Cortex of kidney (tissue), 1 donor: ENCODE measurements at places on chromosomes 12 and 14.

DNA sequence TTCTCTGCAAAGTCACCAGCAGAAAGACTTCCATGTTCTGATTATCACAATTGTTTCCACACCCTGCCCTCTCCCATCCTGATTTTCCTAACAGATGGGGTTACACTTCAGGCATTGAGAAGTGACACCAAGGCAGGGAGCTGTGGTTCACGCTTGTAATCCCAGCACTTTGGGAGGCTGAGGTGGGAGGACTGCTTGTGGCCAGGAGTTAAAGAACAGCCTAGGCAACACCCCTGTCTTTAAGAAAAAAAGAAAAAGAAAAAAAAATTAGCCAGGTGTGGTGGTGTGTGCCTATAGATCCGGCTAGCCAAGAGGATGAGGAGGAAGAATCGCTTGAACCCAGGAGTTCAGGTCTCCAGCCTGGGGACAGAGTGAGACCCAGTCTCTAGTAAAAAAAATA lies 5.2 kb downstream of the PPP1CC start:
- DNase-seq, result no peak

GRCh38 chr12:124422570-124423523 lies 128.0 kb downstream of the RFLNA start:
- peak; percentile 36 for DNase-seq

DNA sequence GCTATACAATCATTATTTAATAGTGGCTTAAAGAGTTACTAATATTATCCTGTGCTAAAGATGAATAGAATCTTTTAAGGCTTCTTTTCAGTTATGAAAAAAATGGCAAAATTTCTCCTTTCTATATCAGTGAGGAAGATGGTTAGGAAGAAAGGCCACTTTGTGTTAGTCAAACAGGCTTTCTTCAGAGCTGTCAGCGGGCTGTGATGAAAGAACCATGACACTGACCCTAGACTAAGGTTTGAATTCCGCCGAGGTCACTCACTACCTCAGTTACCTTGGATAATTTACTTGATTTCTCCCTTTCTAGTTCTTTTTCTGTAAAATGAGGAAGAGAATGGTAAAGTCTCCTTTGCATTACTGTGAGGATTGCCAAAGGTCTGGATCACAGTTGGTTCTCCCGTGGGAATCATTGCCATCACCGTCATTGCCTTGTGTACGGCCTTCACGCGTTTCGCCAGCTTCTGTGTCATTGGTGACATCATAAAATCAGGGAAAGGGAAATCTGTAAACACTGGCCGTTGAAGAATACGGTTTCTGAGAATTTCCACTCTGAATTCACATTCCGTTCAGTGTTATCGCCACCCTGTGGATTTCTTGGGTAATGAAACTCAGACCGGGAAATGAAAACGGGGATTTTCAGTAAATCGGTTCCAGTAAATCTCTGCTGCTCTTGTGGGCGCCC lies 26.7 kb upstream of the YBX3 start:
- no peak for DNase-seq

DNA sequence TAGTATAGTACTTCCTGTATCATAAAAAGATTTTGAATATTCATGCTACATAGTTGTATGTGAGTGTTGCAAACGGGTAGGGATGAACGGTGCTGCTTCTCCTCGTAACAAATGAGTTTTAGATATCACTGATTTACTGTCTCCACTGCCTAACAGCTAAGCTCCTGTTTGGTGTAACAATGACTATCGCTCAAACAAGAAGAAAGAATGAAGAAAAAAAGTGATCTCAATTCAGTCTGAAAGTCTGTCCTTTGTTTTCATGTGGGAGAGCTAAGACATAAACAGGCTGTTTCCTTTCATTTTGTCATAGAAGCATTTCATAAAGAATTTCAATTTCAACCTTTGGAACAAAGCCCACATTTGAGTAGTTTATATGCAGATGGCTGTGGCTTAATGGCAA lies 26.1 kb upstream of the RTRAF start:
- DNase-seq, result no peak

DNA sequence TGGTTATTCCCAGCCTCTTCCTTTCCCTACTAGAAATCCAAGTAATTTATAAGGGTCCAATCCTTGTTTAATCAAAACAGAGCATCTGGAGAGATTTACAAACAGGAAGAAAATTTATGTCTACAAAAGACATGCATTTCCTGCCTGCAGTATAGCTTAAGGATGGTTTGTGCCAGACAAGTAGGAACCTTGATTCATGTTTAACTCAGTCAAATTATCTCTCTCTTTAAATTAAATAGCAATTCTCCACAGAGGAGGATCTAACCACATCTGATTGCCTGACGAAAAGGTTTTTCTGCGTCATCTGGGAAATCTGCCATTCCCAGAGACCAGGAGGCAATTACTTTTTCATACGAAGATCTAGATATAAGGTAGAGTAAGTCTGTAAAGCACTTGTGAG lies 105.2 kb downstream of the ZFC3H1 start:
- no peak for DNase-seq

GRCh38 chr12:111450676-111451075 lies 45.0 kb downstream of the SH2B3 start:
- DNase-seq, result no peak

DNA sequence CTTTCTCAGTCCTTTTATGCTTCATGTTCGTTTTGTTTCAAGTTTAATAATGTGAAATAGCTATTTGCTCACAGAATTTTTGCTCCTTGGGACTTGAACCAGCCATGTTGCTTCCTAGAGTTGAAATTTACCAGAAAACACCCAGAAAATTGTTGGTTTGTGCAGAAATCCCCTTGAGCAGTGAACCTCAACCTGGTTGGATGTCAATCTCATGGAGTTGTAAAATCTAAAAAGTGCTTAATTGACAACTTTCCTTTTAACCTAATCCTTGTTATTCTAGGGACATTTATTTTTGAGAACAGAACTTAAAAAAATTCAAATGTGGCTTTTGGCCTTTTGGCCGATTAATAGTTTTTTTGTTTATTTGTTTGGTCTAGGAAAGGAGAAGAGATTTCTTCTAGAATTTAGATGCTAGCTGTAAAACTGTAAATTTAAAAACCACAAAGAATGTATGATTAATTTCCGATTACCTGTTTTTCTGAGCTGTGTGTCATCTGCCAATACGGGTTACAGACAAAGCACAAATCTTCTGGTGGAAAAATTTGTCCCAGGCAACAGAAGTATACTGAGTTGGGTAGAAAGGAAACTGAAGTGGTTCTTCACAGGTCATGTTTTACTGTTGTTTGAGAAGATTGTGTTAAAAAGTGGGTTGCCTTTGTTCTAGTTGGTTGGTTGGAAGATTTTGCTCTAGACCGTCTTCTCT lies 154.4 kb downstream of the FUT8 start:
- no peak for DNase-seq

GRCh38 chr12:131854861-131855476 lies 26.8 kb downstream of the MMP17 start:
- DNase-seq, result no peak

- DNase-seq, result no peak
These were observed 1191.0 kb upstream of the TMEM132C start for GRCh38 chr12:127075981-127076380.

DNA sequence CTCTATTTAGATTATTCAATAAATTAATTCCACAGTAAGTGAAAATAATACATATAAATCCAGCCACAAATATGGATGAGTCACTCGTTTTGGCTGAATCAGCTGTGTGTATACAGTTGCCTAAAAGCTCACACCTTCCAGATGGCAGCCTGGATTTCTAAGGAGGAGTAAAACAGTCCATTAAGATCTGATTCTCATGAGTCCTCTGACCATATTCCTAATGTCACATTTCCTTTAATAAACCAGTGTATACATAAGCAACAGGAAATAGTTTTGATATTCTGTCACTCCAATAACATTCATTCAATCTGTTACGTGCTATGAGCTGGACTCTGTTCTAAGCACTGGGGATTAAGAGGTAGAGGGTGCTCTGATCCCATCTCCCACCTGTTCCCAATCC lies 21.8 kb downstream of the MDM1 start:
- no peak for DNase-seq

DNA sequence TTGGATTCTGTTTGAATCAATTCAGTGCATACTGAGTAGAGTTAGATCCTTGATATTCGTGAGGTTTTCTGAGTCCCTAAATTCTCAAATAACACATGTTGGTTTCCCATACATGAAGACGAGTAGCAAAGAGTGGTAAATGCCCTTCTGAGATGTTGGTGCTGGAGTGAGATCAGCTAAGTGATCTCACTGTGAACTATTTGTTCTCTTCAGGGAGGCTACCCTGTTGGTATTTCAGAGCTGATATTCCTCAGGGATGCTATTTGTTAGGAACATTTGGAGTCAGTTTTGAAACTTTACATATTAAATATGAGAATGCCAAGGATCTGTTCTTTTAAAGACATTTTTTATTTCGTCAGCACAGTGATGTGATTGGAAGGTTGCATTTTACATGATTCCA lies 54.7 kb downstream of the SUSD6 start:
- DNase-seq, result no peak

- DNase-seq, result no peak
These were observed 126.5 kb upstream of the CCND2 start for GRCh38 chr12:4147031-4147481.

- no peak for DNase-seq
These were observed 89.2 kb upstream of the PCED1B start for GRCh38 chr12:46990211-46990610.

DNA sequence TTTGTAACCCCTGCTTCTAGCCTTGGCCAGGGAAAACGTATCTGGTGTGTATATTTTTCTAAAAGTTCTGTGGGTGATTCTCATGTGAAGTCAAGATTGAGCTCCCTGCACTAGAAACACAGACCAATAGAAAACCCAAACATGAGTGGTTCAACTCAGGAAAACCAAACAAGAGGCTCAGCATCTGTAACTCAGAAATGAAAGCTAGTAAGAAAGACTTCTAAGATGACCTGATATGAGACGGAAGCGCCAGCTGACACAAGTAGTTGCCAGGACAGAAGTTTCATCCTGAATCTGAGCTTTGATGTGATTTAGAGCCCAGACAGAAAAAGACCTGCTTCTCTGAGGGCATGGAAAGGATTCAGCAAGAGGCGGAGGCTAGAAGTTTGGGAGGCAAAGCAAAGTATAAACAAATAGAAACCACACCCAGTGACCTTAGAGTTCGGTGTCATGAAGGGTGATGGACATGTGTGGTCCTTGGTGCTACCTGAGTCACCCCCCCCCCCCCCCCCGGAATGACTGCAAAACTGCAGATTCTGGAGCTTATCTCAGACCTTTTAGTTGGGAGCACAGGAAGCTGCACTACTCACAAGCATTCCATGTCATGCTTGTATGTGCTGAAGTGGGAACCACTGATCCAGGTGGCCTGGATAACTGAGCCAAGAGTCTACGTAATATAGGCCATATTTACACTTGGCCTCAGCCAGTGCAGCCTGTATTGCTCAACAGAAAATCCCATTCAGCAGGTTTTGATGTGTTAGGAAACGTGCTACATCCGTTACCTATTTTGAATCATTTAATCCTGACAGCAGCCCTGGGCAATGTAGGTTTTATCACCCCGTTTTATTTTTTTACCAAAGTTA lies 191.3 kb downstream of the ANO6 start:
- DNase-seq, result no peak

DNA sequence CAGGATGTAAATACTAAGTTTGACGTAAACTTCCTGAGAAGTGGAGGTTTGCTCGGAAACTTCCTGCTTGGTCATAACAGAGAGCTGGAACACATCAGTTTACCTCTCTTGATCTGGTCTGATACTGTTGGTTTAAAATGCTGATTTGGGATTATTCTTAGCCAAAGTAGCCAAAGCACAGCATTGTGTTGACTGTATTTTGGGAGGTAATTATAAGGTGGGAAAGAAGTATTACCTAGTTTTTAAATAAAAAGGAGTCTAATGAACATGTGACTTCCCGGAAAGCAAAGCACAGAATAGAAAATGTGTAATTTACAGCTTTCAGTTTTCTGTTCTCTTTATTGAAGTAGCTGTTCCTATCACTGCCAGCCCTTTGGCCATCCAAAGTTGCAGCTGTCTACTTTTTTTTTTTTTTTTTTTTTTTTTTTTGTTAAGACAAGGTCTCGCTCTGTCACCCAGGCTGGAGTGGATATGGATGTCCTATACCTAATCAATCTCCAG lies 52.2 kb upstream of the SRP54 start:
- DNase-seq, result no peak

GRCh38 chr12:64706306-64706705 lies 52.9 kb downstream of the GNS start:
- DNase-seq, result no peak

DNA sequence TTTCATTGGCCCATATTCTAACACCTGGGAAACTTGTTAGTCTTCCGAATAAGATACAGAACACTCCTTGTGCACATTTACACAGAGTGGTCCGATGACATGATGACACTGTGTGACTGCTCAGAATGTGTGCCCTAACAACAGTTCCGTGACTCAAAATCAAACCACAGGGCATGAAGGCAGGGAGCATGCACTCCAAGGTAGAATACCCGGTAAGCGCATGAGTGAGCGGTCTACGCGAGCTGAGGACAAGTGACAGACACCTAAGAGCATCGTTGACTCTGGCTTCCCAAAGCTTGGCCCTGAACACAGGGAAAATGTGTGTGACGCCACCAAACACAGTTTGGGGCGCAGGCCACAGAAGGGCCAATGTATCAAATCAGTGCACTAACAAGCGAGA lies 18.6 kb downstream of the CLIP1 start:
- DNase-seq, result no peak

- no peak for DNase-seq
These were observed 1.5 kb upstream of the LGALS3 start for GRCh38 chr14:55127460-55127951.

- DNase-seq, result no peak
These were observed at the start of gene NTF3 for GRCh38 chr12:5432011-5432400. Gene NTF3, plus strand, starts transcription at chr12:5432108. Its CDS starts 217 bp downstream, at chr12:5432325.

DNA sequence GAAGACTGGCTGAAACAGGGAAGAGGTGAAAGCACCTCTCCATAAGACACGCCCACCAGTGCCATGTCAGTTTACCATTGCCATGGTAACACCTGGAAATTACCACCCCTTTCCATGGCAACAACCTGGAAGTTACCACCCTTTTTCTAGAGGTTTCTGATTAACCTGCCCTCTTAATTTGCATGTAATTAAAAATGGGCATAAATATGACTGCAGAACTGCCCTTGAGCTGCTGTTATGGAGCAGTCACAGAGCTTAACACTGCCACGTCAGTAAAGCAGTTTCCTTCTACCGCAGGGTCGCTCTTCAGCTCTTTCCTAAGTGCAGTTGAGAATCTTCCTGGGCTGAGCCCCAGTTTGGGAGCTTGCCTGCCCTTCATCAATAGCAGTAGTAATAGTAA lies 55.2 kb downstream of the RASSF3 start:
- no peak for DNase-seq

GRCh38 chr12:107311682-107312081 lies 218.3 kb upstream of the CRY1 start:
- DNase-seq, result no peak
